ENCODE measurements at places on chromosomes 12 and 14.
A peak's percentile ranks its signal among the peaks of the same experiment; 100 is the strongest.

DNA sequence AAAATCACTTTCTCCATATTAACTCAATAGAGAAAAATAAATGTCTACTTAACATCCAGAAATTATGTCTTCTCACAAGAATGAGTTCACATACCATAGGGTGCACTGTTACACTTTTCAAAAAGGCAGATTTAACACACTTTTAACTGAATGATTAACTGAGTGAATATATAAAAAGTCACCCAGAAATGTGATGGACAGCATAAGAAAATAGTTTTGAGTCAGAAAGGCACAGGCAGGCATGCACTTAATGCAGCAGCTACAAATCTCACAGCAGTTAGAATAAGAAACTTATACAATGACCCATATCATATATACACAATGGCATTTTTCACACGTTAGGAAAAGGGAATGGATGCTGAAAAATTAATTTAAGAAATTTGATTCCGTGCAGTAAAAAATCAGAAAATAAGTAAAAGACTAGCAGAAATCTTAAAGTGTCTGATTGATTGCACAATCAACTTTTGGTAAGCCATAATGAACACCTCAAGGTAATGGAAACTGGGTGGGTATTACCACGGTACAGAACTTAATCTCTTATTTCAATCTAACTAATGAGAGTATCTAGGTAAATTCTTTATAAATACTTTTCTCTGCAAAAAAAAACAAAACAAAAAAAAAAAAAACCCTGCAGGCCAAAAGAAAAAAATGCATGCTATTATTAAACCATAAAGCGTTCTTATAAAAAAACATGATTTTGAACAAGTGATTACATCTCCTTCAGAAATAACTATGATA is 3.5 kb downstream of the MED13L start:
- DNase-seq, result no peak

DNA sequence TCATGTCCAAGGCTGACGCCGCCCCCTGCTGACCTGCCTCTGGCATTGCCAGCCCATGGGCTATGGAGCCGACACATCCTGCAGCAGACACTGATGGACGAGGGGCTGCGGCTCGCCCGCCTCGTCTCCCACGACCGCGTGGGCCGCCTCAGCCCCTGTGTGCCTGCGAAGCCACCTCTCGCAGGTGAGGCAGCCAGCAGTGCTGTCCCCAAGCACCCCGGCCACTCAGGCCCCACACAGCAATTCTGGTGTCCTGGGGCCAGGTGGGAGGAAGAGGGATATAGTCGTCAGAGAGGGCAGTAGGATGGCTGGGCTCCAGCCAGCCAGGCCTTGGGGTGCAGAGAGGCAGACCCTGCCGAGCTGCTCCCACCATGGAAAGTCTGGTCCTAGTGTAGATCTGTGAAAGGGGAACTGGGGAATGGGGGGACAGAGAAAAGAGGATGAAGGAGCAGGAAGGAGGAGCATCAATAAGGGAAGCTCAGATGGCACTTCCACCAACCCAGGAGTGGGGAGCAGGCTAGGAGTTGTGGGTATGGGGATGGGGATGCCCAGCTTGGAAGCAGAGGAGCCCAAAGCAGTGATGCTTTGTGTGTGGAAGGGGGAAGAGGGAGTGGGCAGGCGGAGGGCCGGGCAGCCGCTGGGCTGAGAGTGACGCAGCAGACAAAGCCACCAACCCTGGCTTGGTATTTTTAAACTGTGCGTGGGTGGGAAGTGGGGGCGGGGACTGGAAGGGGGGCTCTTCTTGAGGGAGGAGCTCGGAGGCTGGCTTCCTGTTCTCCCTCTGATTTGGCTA is 4.7 kb downstream of the NAB2 start:
- peak; percentile 85 for DNase-seq

- DNase-seq, result no peak
These were observed 26.7 kb downstream of the C12orf75 start for GRCh38 chr12:105357162-105357691.

- no peak for DNase-seq
These were observed 7.6 kb downstream of the GCH1 start for GRCh38 chr14:54894995-54895394.

DNA sequence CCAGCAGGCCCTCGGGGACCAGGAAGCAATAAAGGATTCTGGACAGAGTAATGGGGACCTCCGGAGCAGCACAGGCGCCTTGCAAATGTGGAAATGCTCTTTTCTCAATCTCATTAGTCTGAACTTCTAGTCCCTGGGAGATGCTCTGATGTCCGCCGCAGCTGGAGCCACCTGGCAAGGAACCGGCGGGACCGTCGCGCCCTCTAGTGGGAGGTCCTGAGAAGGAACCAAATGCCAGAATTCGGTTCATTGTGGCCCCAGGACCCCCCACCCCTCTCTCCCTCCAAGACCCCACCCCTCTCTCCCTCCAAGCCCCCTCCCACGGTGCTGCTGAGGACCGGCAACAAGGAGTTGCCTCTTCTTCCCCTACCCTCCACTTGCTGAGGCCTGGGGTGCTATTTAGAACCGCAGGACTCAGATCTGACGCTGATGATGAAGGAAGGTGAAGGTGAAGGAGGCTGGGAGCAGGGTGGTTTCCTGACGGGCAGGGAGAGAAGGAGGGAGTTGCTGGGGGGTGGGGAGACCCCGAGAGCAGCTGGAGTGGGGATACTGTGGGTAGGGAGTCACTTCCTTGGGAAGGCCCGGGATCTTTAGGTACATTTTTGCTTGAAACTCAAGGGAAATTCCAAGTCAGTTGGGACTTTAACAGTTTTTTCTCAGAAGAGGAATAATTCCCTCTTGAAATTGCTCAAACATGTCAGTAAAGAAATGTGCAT is 42.5 kb downstream of the SMIM41 start:
- DNase-seq, result peak; percentile 72

- DNase-seq, result peak; percentile 61
These were observed 82.5 kb upstream of the EVL start for GRCh38 chr14:99982537-99983250.

GRCh38 chr12:120439646-120440247 is 1.8 kb downstream of the COX6A1 start:
- peak; percentile 75 for DNase-seq

DNA sequence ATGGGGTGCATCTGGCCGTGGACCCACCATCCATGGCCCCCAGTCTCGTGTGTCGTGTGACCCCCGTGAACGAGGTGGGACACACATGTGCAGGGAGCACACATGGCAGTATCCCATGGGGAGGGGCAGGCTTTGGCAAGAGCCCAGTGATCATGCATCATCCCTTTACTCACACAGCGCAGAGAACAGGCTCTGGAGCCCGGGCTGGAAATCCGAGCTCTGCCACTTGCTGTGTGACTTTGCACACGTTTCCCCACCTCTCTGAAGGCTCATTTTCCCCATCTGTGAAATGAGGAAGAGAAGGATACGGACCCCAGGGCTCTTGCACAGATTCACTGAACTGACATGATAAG is 119.9 kb downstream of the PHETA1 start:
- no peak for DNase-seq

GRCh38 chr12:19910681-19911080 is 457.7 kb upstream of the PDE3A start:
- no peak for DNase-seq

DNA sequence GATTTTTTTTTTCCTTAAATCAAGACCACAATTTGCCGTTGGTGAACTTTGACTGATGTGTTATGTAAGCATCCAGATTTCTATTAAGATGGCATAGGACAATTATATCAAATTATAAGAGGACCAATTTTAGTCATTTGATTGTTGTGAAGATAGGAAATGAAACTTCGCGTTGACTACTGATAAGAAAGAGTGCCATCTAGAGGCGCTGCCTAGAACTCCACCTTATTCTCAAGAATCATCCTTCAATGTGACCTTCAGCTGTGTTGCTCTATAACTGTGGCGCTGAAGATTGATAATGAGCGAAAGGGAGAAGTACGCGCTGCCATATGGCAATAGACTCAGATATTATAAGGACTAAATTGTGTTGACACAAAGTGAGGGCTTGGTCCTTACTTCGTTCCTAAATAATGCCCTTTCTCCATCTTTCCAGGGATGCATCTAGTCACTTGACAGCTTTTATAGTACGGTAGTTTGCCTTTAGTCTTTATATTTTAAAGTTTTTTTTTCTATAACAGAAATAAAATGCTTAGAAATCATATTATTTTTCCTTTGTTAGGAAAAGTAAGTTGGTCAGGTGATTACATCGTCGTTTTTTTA is 350.8 kb upstream of the STXBP6 start:
- DNase-seq, result peak; percentile 4

DNA sequence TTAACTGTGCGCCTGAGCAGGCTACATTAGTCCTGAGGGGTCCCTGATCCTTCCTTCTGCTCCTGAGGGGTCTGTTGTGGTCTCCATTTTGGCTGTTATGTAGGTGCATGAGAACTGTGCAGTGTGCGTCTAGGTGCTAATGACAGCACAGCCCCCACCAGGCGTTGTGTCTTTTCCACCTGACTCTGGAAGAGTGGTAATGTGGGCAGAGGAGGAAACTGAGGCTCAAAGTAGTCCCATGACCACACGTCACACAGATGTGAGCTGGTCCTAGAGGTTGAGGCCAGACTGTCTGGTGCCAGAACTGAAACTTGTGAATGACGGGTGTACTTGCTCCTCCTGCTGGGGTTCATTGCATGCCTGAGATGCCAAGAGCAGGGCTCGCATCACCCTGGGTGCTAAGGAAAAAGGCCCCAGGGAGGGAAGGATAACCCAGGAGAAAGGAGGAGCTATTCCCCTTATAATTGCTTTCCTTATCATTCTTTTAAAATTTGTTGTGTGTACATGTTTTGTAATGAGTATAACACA is 111.8 kb downstream of the SLC25A47 start:
- DNase-seq, result no peak

GRCh38 chr14:99100497-99101270 is 171.3 kb downstream of the BCL11B start:
- DNase-seq, result no peak

GRCh38 chr14:104446611-104447010 is 133.0 kb upstream of the C14orf180 start:
- DNase-seq, result no peak

- DNase-seq, result no peak
These were observed 4.8 kb upstream of the PLEK2 start for GRCh38 chr14:67416810-67417209.

All from K562 (cell line).